ENCODE measurements at places on chromosomes 7 and 10. TPM values are rescaled to one million over a fixed set of nuclear protein-coding genes. Genes with fewer than 3 reads are reported as not detected.
A peak's percentile ranks its signal among the peaks of the same experiment; 100 is the strongest.

GRCh38 chr7:158472596-158472995 lies 115.0 kb downstream of the PTPRN2 start:
- DNase-seq, result no peak
- no peak overlapping the region for H3K27ac ChIP-seq
- H3K4me3 ChIP-seq, result no peak overlapping the region
- H3K36me3 ChIP-seq, result no peaks in the 10 kb centered on the region
- H3K27me3 ChIP-seq, result no peaks in the 10 kb centered on the region
- no peaks in the 10 kb centered on the region for H3K4me1 ChIP-seq

DNA sequence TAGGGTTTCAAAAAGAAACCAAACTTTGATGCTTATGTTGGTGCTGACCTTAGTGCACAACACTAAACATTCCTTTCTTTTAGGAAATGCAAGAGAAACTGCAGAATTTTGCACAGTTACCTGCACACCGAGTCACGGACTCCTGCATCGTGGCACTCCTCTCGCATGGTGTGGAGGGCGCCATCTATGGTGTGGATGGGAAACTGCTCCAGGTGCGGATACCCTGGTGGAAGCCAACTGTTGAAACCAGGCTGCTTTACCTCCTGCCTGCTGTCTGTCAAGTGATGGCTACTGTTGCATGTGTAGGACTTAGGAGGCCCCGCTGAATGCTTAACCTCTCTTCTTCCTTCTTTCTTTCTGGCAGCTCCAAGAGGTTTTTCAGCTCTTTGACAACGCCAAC lies 11.7 kb downstream of the CASP2 start:
- H3K27ac ChIP-seq, result no peak overlapping the region
- no peak overlapping the region for H3K4me3 ChIP-seq
- H3K36me3 ChIP-seq, result peaks cover 56% of the 10 kb centered on the region
- DNase-seq, result no peak
- no peaks in the 10 kb centered on the region for H3K27me3 ChIP-seq
- peaks cover 54% of the 10 kb centered on the region for H3K4me1 ChIP-seq

GRCh38 chr10:100356067-100357017 lies 9.3 kb downstream of the SCD start:
- peaks cover 9% of the 10 kb centered on the region for H3K4me1 ChIP-seq
- no peak overlapping the region for H3K27ac ChIP-seq
- H3K4me3 ChIP-seq, result no peak overlapping the region
- H3K36me3 ChIP-seq, result peaks cover 41% of the 10 kb centered on the region
- no peak for DNase-seq

- H3K4me3 ChIP-seq, result peak overlapping the region; percentile 77
- peak overlapping the region; percentile 97 for H3K27ac ChIP-seq
- peak; percentile 92 for DNase-seq
- H3K36me3 ChIP-seq, result peaks cover 4% of the 10 kb centered on the region
Measured at GRCh38 chr10:35421553-35422178, 85.4 kb downstream of the CCNY start.

DNA sequence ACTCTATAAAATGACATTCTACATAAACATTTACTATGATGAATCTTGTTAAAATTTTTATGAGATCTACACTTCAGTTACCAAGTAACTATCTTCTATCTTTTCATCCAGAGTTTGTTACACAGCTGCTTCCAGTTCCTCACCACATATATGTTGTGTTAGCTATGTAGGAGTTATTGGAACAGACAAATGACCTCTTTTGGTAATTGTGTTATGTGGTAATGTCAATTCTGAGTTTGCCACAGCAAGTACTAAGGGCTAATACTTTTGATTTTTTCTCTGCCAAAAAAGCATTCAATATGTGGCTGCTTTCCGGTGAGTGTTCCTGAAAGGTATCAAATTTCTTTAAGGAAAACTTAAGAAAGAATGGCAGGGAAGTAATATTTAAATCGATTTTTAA lies 573.9 kb upstream of the PCDH15 start:
- H3K27me3 ChIP-seq, result no peaks in the 10 kb centered on the region
- no peaks in the 10 kb centered on the region for H3K36me3 ChIP-seq
- no peaks in the 10 kb centered on the region for H3K4me1 ChIP-seq
- no peak overlapping the region for H3K4me3 ChIP-seq

DNA sequence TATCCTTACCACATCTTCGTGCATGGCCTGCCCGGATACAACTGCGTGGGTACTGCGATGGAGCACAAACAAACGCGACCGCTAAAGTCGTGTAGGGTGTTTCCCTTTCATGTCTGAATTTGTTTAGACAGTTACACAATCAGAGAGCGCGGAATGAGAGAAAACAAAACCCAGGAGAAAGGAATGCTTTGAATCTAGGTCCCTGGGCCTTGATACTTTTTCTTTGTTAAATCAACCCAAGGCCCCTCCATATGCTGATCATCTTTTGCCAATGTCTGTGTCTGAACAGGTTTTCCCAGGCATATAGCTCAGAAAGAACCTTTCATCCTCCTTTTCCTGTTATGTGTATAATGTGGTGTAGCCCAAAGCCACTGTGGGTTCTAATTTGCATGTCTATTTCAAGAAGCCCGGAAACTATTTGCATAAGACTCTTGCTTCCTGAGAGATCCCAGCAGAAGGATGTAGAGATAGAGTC lies 145.8 kb downstream of the FRMD4A start:
- no peaks in the 10 kb centered on the region for H3K36me3 ChIP-seq
- no peaks in the 10 kb centered on the region for H3K4me1 ChIP-seq
- no peak for DNase-seq

DNA sequence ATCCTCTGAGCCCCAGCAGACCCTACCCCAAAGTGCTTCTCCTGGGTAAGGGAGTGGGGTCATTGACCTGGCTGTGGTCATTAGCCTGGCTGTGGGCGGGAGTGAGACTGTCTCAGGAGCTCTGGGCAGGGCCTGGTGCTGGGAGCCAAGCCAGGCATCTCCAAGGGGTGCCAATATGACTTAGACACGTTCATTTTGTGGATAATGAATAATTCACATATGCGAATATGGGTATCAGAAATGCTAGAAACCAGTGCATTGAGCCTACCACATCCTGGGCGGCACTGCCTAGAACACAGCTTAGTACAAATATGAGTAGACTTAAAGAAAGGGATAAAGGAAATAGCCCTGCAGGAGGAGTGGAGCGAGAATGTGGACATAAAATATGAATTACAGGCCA lies 14.4 kb upstream of the SRRM3 start:
- H3K27me3 ChIP-seq, result peaks cover 18% of the 10 kb centered on the region
- H3K4me3 ChIP-seq, result no peak overlapping the region
- no peak for DNase-seq
- H3K4me1 ChIP-seq, result no peaks in the 10 kb centered on the region

DNA sequence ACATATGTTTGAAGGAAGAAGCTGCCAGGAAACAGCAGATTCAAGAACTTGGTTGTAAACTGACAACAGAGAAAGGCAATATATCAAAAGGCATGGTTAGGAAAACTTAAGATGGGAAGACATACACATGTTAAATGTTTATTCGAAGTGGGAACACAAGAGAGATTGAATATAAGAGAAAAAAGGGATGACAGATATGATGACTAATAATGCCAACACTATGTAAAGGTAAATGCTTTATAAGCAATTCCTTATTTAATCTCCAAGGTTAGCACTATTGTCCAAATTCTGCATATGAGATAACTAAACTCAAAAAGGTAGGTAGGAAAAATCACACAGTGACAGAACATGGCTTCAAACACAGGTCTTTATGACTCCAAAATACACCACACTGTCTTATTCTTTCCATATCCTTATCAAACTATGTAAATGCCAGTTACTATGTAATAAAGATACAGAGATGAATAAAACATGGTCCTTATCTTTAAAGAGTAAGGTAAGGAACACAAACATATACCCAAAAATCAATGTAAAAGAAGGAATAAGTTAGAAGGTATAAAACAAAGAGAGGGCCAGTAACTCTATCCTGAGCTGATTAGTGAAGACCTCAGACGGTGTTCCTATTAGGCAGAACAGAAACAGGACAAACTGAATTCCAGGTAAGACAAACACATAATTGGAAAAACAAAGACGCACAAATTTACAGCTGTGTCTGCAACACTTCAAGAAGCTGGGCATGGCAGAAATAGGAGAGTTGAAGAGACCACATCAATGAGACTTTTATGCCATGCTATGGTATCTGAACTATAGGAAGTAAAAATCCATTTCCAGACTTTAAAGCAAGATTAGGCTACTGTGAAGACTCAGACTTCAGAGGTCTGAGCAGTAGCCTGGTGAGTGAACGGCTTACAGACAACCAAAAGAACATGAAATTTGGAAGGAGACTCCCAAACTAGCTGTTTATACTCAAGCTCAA lies 56.1 kb downstream of the ABI1 start:
- H3K36me3 ChIP-seq, result no peaks in the 10 kb centered on the region
- no peak overlapping the region for H3K4me3 ChIP-seq
- H3K27ac ChIP-seq, result no peak overlapping the region
- no peaks in the 10 kb centered on the region for H3K27me3 ChIP-seq
- no peak for DNase-seq

- H3K4me1 ChIP-seq, result no peaks in the 10 kb centered on the region
- no peak for DNase-seq
- H3K27ac ChIP-seq, result no peak overlapping the region
- H3K27me3 ChIP-seq, result peaks cover 13% of the 10 kb centered on the region
- H3K4me3 ChIP-seq, result no peak overlapping the region
Measured at GRCh38 chr7:76222333-76222732, 20.6 kb downstream of the SRRM3 start.

GRCh38 chr10:3126741-3127346 lies 45.7 kb downstream of the PITRM1 start:
- peaks cover 8% of the 10 kb centered on the region for H3K4me1 ChIP-seq
- H3K36me3 ChIP-seq, result peaks cover 53% of the 10 kb centered on the region
- no peak for DNase-seq
- H3K4me3 ChIP-seq, result no peak overlapping the region
- H3K27ac ChIP-seq, result no peak overlapping the region

GRCh38 chr10:115829521-115830205 lies 443.3 kb downstream of the GFRA1 start:
- H3K27ac ChIP-seq, result peak overlapping the region; percentile 27
- peaks cover 54% of the 10 kb centered on the region for H3K4me1 ChIP-seq
- no peak overlapping the region for H3K4me3 ChIP-seq
- DNase-seq, result peak; percentile 72
- H3K27me3 ChIP-seq, result no peaks in the 10 kb centered on the region

PNLIPRP2 gene
- total RNA-seq, result not detected

KCNH2 gene
- total RNA-seq, result not detected

VAX1 gene
- total RNA-seq, result not detected

COL17A1 gene
- 1.3 TPM for total RNA-seq
